Stimulated activated CD4-positive, alpha-beta T cell treated with anti-CD3 and anti-CD28 coated beads, Interleukin-12 subunit alpha, Interleukin-12 subunit beta, amount 100 ng/mL, for 4 hours (primary cell): ENCODE measurements at places on chromosomes 7 and 10.

DNA sequence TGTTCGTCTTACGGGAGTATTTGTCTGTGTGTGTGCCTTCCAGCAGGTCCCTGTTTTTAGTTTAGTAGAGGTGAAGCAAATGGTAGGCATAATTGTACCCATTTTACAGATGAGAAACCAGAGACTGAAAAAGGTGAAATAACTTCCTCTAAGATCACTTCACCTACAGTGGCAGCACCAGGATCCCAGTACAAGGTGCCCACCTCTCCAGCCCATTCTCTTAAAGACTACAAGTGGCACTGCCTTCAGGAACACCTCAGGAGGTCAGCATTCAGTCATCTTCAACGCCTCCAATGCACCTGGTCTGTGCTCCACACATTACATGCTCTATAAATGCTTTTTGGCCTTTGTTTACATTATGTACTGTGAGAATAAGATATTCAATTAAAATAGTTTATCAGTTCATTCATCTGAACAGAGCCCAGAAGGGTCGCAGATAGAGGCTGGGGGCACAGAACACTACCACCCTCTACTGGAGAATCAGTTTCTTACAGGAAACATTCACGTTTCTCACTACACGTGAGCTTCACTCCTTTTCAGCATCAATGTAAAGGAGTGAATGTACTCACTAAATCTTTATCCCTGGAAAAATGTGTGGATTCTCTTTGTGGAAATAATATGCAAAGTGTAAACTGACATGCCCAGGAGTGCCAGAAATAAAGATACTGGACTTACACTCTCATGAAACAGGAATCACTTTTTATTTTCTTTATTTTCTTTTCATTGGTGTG, 45.5 kb upstream of the ABLIM1 start:
- DNase-seq = no peak

DNA sequence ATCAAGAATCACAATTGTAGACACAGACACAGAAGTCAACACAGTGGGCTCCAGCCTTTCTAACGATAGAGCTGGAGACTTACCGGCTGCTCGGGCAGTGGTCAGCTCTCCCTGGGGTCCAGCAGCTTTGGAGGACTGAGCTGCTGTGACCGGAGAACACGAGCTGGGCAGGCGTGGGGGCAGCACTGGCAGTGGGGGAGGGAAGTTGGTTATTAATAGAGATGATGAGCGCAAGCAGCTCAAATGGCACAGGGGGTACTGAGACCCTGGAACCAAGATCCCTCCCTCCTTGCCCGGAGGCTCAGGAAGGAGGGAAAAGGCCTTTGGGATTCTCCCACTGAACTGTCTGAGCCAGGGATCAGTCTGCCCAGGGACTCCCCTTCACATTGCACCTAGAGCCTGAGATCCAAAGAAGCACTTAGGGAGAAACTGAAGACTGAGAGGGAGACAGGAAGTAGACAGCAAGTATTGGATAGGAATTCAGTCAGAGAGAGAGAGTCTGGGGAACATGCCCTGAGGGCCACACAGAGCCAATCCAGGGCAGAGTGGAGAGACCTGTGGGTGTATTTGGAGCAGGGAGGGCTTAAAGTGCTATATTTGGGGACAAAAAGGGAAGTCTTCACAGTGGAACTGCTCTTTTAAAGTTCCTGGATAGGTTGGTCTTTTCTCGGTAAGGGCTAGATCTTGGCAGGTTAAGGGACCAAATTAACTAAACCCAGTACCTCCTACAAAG, at the start of gene MYOZ1:
Gene MYOZ1 (minus strand): TSS at position 147 of the 733 bp plus-strand sequence. CDS start 1,457 bp downstream, outside the sequence.
- DNase-seq = no peak

DNA sequence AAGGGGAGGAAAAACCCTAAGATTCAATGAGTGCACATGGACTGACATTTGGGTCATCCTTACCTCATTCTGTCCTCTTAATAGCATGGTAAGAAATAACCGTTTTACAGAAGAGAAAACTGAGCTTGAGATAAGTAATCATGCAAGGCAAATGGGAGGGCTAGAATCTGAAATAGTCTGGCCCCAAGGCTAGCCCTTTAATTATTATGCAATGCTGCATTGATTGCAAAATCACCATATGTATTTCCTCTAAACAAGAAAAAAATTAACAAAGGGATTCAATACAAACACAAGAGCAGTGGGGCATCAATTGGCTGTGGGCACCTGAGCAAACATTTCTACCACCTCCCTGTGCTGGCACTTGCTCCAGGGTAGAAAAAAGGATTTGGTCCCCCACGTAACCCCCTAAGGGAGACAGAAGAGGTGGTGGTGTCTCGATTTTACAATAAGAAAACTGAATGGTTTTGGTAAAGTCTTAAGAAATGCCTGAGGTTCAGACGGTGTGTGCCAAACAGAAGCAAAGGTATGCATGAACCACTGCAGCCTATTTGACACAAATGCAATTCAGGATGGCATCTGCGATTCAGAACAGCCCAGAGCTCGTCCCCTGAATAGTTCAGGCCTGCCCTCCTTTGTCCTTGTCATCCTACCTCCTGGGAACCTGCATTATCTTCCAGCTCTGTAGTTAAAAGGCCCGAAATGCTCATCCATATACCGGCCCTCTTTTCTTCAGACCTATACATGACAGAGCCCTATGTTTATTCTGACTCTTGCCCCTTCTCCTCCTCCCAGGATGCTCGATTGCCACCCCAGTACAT, 23.6 kb downstream of the PIP4K2A start:
- DNase-seq = no peak

- DNase-seq = no peak
Measured at GRCh38 chr10:114306116-114306973, 67.3 kb downstream of the VWA2 start.

DNA sequence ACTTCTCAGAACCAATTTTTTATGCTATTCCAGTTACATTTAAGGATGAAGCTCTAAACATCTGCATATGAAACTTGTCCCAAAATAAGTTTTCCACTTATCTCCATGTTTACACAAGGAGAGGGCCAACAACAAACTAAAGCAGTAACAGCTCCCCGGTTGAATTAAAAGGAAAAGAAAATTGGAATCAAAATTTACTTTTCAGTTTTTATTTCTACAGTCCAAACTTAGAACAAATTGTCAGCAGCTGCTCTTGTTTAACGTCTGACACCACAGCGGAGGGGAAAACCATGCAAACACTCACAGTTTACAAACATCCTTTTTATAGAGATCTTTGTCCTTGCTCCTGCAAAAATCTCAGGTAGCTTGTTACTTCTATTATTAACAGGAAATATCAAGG, 101.3 kb downstream of the COL28A1 start:
- no peak for DNase-seq

GRCh38 chr10:122308417-122309141, 37.5 kb downstream of the BTBD16 start:
- DNase-seq = no peak

DNA sequence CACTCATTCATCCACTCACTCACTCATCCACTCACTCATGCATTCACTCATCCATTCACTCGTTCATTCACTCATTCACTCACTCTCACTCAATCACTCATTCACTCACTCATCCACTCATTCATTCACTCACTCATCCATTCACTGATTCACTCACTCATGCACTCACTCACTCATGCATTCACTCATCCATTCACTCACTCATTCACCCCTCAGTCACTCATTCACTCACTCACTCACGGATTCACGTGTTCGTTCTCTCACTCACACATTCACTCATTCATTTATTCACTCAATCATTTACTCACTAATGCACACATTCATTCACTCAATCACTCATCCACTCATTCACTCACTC, 73.4 kb downstream of the CARD11 start:
- DNase-seq = no peak
